ENCODE measurements at places on chromosomes 4 and X. TPM values are rescaled to one million over a fixed set of nuclear protein-coding genes. Genes with fewer than 3 reads are reported as not detected.

Gene TMSB15B
- 7.9 TPM for total RNA-seq

GRCh38 chrX:155997436-155997835, at the start of gene IL9R:
IL9R (plus strand) TSS chrX:155997696; CDS start chrX:155997760, 64 bp downstream.
- DNase-seq: no peak

DNA sequence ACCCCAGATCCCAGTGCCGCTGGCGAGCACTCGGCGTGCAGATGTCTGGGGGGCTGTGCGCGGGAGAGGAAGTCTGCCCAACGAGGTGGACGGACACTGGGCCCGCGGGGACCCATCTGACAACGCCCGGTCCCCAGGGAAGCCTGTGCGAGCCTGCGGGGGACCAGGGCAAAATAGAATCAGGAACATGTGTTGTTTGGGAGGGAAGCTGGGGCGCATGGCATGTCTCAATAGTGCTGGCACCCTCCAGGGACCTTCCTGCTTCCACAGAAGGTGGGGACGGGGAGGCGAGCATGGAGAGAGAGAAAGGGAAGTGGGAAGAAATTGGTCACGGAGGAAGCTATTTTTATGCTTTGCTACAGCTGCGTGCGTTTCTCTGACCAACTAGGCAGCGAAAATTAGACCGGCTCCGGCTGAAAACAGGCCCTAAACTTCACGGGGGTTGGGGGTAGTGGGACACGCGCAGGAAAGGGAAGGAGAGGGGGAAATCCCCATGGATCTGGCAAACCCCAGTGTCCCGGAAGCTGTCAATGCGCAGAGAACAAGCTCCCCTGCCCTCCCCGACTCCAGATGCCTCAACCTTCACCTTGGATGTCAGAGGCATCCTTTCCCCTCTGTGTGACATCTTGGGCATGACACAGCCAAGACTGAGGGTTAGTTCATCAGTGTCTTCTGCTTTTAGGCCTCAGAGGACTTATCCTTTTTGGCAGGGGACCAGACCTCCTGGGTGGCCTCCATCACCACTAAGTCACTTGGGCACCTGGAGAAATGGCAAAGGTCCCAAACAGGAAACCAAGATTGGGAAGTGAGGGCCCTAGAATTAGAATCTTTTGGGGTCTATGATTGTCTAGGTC, 169.8 kb upstream of the BCOR start:
- DNase-seq: no peak

Gene PFKFB1
- total RNA-seq: under 0.01 TPM

DNA sequence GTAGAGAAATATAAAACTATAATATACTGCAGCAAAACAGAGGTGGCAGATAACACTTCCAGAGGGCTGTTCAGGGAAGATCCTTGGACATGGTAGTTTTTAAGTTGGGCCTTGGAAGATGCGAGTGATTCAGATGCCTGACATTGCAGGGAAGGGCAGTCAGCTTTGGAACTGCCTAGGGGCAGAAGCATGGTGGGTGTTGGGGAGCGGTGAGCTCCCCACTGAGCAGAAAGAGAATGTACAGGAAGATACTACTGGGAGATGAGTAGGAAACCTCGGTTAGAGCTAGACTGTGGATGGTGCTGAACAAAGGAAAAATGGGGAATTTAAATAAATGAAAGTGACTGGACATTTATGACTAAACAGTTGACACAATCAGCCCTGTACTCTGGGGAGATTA, 24.9 kb upstream of the SEC24B start:
- DNase-seq: no peak

DNA sequence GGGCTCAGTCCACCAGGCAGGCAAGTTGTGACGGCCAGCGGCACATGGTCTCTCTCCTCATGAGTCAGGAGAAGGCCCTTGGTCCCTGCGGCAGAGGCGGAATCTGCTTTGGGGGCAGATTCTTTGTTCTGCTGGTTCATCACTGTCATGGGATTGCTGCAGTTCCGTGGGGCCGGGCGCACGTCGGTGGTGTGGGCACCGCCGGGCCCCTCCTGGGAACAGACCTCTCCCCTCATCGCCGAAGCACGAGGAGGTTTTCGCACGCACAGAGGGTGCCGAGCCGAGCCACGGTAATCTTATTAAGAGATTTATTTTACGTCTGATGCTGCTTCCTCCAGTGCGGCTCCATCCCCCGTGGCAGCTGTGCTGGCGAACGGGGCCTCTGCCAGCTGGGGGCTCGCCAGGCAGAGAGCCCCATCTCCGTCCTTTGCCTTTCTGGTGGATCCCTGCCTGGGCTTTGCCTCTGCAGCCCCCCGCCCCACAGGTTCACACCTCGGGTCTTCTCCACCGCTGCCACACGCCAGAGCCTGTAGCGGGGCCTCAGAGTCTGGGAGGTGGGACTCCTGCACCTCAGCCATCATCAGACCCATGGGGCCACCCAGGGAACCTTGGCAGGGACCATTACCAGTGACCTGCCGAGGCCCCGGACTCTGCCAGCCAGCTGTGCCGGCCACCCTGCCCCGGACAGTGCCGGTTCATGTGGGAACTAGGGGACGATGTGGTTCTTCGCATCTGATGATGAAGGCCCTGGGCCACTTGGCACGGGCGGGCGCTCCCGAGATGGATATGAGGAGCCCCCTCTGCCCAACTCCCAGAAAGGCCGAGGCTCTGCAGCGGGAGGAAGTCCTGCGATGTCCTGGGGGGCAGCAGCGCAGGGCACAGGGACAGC, 86.7 kb upstream of the NKX1-1 start:
- no peak for DNase-seq

DNA sequence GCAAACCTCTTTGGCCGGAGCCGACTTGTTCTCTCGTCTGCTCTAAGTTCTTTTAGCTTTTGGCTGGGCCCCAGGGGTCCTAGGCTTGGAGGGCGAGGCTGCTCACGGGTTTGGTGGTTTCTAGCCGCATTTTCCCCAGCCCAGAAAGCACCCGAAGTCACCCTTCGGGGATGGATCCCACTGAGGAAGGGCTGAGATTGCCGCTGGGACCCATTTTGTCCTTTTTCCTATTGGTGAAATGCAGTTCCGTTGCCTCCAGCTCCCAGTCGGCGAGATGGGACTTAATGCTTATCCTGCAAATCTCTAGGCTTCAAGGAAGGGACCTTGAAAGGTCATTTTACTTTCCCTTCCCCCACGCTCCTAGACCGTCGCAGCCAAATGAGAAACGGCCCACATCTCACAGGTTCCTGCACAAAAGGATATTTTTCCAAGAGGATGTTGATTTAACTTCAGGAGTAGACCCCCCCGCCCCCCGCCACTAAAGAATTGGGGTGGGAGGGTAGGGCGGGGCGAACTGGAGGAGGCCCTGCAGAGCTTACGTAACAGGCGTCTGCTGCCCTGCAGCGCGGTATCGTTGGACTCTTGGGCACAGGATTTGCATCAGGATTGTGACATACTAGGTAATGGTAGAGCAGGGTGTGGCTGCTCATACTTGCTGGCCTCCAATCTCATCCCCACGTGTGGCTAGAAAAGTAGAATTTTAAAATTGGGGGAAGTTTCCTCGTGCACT, 564 bp downstream of the PGK1 start:
- peak; percentile 31 for DNase-seq

Gene BST1
- total RNA-seq: 5.3 TPM

Gene SSX2B
- total RNA-seq: not detected

DNA sequence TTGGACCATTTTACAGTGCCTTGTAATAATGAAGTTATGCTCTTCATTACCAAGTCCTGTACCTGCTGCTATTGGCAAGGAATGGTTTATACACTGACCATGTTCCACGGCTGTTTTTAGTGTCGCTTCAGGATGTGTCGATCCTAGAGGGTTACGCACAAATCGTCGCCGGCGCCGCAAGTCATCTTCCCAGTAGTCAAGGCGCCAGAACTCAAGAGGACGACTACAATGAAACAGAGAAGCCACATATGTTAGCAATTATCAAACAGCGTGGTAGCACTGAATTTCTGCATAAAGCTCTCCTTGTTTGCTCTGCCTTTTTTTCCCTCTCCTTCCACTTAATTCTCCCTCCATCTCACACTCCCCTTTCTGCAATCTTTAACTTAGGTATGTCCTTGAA, 17.0 kb downstream of the MAB21L2 start:
- DNase-seq: no peak

Gene F11
- not detected for total RNA-seq

DNA sequence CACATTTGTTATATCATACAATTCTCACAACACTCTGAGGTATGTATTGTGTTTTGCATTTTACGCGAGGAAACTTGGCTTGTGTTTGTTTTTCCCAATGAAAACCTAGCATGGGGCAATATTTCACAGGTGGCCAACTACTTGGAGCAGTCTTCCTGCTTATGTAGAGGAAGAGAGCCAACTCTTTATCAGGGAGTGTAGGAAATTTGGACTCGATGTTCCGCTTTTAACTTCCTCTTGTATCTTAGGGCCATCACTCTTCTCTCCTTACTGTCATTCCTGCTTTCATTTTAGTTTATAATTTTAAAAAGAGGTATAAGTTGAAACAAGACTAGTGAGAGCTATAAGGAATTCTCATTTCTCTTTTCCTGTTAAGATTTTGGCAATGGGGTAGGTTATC, 107.7 kb upstream of the RPS6KA3 start:
- no peak for DNase-seq

GRCh38 chr4:123896446-123897071, 500.0 kb downstream of the SPRY1 start:
- DNase-seq: no peak

DNA sequence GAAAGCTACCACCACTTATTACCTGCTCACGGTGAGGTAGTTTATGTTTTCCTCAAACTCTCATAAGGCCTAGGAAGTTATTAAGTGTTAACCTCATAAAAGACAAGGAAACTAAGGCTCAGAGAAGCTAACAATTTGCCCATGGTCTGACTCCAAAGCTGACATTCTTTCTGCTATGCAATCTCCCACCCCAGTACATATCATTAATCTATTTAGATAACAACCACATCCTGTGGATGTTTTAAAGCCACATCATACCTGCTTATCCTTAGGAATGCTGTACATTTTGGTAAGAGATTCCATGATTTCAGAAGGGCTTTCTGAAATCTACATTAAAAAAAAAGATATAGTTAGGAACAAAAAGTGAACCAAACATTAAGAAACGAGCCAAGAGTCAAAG, 55.4 kb downstream of the HUWE1 start:
- peak; percentile 41 for DNase-seq

Gene RASGEF1B
- 0.28 TPM for total RNA-seq

DNA sequence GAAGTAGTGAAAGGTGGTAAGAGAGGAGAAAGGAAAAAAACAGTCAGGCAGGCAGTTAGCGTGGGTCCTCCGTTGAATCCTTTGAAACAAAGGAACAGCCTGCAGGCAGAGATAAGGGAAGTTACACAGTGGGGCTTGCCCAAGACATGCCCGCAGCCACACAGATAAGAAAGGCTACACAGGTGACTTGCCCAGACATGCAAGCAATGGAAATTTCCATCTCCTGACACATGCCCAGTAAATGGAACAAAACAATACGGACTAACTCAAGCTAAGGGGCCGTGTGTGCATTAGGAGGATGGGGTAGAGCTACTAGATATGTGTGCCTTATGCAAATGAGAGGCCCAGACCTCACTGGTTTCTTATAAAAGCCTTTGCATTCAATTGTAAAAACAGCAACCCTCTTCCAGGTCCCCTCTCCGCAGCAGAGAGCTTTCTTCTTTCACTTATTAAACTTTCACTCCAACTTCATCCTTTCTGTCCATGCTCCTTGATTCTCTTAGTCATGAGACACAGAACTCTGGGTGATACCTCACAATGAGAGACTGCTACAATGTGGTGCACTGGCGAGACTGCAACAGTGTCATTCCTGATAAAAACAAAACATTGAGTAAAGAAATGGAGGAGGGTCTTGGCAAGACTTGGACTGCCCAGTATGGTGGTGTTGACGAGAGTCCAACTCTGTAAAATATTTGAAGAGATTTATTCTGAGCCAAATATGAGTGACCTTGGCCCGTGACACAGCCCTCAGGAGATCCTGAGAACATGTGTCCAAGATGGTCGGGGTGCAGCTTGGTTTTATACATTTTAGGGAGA, 997.4 kb upstream of the PRKX start:
- DNase-seq: no peak

Gene RNF150
- total RNA-seq: 18.1 TPM

Gene STK32B
- total RNA-seq: 5.8 TPM

- DNase-seq: peak; percentile 57
Observed at GRCh38 chr4:139153411-139154133, 23.4 kb downstream of the ELF2 start.

DNA sequence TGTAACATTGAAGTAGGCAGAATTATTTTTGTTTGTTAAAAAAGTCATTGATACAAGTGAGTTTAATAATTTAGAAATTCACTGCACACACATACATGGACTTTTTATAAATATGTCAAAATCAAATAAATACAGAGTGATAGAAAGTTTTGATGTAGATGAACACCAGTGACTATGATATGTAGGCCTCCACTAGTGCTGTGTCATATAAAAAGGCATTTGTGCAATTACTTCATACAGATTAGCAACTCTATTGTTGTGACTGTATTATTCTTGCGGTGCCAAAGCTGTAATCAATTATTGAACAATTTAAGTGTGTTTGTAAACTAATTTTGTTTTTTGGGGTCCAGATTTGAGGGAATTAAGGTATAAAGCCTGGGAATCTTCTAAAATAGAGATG, 366.2 kb upstream of the PITX2 start:
- no peak for DNase-seq

GRCh38 chr4:60216752-60217151, 983.4 kb upstream of the ADGRL3 start:
- DNase-seq: peak; percentile 5

DNA sequence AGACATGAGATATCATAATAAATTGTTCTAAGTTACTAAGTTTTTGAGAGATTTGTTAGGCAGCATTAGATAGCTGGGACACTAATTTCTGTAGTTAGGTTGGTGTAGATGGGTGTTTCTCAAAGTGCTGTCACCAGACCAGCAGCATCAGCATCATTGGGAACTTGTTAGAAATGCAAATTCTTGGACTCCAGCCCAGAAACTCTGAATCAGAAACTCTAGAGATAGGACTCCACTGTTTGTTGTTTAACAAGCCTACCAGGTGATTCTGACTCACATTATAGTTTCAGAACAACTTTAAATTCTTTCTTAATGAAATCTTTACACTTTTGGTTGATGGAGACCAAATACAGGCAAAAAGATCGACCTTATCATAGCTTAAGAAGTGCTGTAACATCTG, 173.7 kb downstream of the PABPC4L start:
- peak; percentile 69 for DNase-seq

DNA sequence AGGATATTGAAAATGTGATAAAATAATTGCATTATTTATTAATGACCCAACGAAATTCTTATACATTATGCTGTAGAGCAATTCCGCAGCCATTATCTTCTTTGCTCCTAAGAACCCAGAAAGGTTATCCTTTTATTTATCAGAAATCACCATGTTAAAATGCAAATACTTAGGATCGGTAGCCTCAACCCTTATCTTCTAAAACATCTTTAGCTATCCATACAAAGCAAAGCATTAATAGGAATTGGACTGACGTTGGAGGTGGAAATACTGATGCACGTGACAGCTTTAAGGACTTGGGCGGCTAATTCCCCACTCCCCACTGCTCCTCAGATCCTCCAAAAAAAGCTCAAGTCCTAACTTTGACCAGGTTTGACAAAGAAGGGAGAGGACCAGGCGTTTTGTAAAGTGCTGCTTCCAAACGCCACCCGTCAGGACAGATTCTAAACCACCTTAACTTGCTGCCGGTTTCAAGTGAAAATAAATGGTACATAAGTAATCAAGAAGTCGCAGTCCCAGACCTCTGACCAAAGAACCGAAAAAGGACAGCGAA, 539 bp upstream of the SPCS3 start:
- no peak for DNase-seq

GRCh38 chr4:26281881-26282280, 38.9 kb upstream of the RBPJ start:
- DNase-seq: peak; percentile 83

- DNase-seq: no peak
Observed at GRCh38 chr4:166012129-166013030, 139.3 kb downstream of the TLL1 start.
